ENCODE measurements at places on chromosomes 5 and 9. TPM values are rescaled to one million over a fixed set of nuclear protein-coding genes. Genes with fewer than 3 reads are reported as not detected.

HMCN2 gene
- polyA plus RNA-seq: 12.3 TPM

STK10 gene
- 15.8 TPM for polyA plus RNA-seq

MYOT gene
- 327 TPM for polyA plus RNA-seq

SLC6A7 gene
- polyA plus RNA-seq: 0.30 TPM

IFNA21 gene
- not detected for polyA plus RNA-seq

CCDC171 gene
- polyA plus RNA-seq: 2.1 TPM

DUSP1 gene
- polyA plus RNA-seq: 71.1 TPM

MEIKIN gene
- not detected for polyA plus RNA-seq

SVEP1 gene
- polyA plus RNA-seq: 16.9 TPM

HARS2 gene
- polyA plus RNA-seq: 26.6 TPM

GRIA1 gene
- polyA plus RNA-seq: 1.0 TPM

SLC36A2 gene
- polyA plus RNA-seq: 0.62 TPM

LIX1 gene
- polyA plus RNA-seq: 4.2 TPM

ANKRD55 gene
- polyA plus RNA-seq: 0.46 TPM

LCN15 gene
- 0.49 TPM for polyA plus RNA-seq

AFAP1L1 gene
- polyA plus RNA-seq: 106 TPM

PCSK5 gene
- 11.8 TPM for polyA plus RNA-seq

LCN9 gene
- polyA plus RNA-seq: not detected

OR1N2 gene
- polyA plus RNA-seq: not detected

ABO gene
- polyA plus RNA-seq: 1.3 TPM

PNPLA7 gene
- 3.6 TPM for polyA plus RNA-seq

DNAH5 gene
- polyA plus RNA-seq: 0.57 TPM

COL23A1 gene
- 10.1 TPM for polyA plus RNA-seq

LCN1 gene
- polyA plus RNA-seq: not detected

DMRT3 gene
- 0.38 TPM for polyA plus RNA-seq

STK32A gene
- 0.27 TPM for polyA plus RNA-seq

C5orf52 gene
- polyA plus RNA-seq: not detected

TRIM41 gene
- 17.3 TPM for polyA plus RNA-seq

CTNND2 gene
- 0.75 TPM for polyA plus RNA-seq

FCN1 gene
- polyA plus RNA-seq: 3.1 TPM

FAM13B gene
- 20.0 TPM for polyA plus RNA-seq

JAK2 gene
- polyA plus RNA-seq: 13.5 TPM

SLC45A2 gene
- 0.33 TPM for polyA plus RNA-seq

LECT2 gene
- polyA plus RNA-seq: 0.19 TPM

CSNK1G3 gene
- 18.1 TPM for polyA plus RNA-seq

FOXD4 gene
- 2.0 TPM for polyA plus RNA-seq

MARVELD2 gene
- 0.10 TPM for polyA plus RNA-seq

SEMA6A gene
- polyA plus RNA-seq: 43.9 TPM

TAF11L5 gene
- not detected for polyA plus RNA-seq

SAPCD2 gene
- polyA plus RNA-seq: 3.6 TPM

HBEGF gene
- polyA plus RNA-seq: 25.8 TPM

COL27A1 gene
- polyA plus RNA-seq: 35.4 TPM

IFNK gene
- polyA plus RNA-seq: not detected

IFT74 gene
- 12.2 TPM for polyA plus RNA-seq

MRPS30 gene
- 39.0 TPM for polyA plus RNA-seq

SAXO1 gene
- polyA plus RNA-seq: 0.11 TPM

ATOSB gene
- 12.0 TPM for polyA plus RNA-seq

CTSV gene
- 0.24 TPM for polyA plus RNA-seq

HAND1 gene
- not detected for polyA plus RNA-seq

GPR151 gene
- not detected for polyA plus RNA-seq

ARHGAP26 gene
- 11.9 TPM for polyA plus RNA-seq

Data from forelimb muscle (tissue), 1 donor.